ENCODE measurements at places on chromosomes 5 and 9. TPM values are rescaled to one million over a fixed set of nuclear protein-coding genes. Genes with fewer than 3 reads are reported as not detected.

The OR13C8 gene
- not detected for total RNA-seq

The NPR3 gene
- total RNA-seq, result not detected

The FAM78A gene
- total RNA-seq, result 0.18 TPM

The CCDC69 gene
- total RNA-seq, result 46.3 TPM

The OR13J1 gene
- not detected for total RNA-seq

All from HepG2 (cell line).